Fibroblast of villous mesenchyme (primary cell): ENCODE measurements at places on chromosomes 1 and 21.

DNA sequence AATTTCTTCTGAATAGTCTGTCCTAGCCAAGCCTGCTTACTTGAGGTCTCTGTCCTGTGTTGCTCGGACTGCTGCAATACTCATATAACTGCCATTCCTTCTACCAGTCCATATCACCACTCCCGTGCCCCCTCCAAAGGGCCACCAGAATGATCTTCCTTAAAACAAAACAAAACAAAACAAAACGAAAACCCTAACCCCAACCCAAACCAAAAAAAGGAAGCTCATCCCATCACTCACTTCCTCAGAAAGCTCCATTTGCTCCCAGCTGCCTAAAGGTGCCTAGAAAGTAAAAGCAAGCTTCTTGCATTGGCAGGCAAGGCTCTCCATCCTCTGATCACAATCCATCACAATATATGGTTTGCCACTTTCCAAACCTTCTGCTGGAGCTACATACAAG lies 20.3 kb downstream of the USP24 start:
- DNase-seq: no peak

GRCh38 chr1:239011382-239011781 lies 375.0 kb upstream of the CHRM3 start:
- no peak for DNase-seq

GRCh38 chr1:14571810-14572767 lies 26.4 kb upstream of the KAZN start:
- no peak for DNase-seq

DNA sequence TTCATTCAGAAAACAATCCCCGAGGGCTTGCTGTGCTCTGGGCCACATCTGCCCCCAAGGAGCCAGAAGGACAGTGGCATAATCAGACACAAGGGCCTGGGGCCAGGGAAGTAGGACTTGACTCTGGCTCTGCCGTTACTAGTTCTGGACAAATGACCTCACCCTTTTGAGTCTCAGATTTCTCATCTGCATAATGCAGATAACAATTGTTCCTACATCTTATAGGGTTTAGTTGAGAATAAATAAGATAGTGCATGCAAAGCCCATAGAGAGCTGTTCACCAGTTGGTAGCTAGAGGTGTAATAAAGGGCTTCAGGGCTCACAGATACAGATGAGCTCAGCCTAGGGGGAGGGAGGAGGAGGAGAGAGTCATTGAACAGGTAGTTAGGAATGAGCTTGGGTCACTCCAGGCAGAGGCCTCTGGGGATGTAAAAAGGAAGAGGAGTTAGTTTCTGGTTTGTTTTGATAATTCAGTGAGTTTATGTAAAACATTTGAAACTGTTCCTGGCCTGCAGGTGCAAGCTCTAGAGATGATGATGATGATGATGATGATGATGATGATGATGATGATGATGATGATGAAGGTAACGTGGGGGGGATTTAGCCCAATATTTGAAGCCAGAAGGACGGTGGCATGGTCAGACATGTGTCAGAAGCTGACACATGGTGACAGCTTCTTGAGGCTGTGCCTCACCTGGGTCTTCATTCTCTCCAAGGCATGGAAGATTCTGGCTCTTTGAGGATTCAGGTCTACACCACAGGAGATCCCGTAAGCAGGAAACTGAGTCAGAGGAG lies 858 bp downstream of the LACTBL1 start:
- DNase-seq: peak; percentile 20

DNA sequence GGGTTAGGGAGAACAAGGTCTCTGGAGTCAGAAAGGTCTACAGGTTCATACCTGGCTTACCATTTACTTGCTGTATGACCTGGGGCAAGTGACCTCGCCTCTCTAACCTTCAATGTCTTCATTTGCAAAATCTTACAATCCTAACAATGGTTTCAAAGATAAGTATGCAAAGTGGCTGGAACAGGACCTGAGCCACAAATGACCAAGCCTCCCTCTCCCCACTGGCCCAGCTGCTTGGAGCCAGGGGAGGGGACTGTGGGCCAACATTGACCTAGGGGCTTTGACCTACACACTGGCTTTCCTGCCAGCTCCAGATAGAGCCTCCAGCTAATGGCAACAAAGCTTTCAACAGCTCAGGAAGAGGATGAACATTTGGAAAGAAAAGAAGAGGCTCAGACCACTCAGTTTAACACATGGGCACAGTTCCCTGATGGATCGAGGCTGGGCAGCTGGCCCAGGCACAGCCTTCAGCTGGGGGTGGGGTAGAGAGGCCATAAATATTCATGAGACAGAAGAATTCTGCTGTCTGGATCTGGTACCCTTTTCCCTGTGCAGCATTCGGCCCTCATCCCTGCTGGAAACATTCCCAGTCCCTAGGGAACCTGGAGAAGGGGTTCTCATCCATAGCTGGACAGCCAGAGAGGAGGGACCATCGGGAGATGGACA lies 12.9 kb downstream of the PTAFR start:
- peak; percentile 18 for DNase-seq

GRCh38 chr1:205716371-205717132 lies 33.4 kb downstream of the NUCKS1 start:
- DNase-seq: no peak

GRCh38 chr1:180278194-180278515 lies 48.1 kb downstream of the LHX4 start:
- DNase-seq: no peak

- peak; percentile 90 for DNase-seq
Measured at GRCh38 chr1:16367968-16368890, 1.2 kb downstream of the SZRD1 start.

GRCh38 chr1:3092530-3092929 lies 23.5 kb downstream of the PRDM16 start:
- no peak for DNase-seq

DNA sequence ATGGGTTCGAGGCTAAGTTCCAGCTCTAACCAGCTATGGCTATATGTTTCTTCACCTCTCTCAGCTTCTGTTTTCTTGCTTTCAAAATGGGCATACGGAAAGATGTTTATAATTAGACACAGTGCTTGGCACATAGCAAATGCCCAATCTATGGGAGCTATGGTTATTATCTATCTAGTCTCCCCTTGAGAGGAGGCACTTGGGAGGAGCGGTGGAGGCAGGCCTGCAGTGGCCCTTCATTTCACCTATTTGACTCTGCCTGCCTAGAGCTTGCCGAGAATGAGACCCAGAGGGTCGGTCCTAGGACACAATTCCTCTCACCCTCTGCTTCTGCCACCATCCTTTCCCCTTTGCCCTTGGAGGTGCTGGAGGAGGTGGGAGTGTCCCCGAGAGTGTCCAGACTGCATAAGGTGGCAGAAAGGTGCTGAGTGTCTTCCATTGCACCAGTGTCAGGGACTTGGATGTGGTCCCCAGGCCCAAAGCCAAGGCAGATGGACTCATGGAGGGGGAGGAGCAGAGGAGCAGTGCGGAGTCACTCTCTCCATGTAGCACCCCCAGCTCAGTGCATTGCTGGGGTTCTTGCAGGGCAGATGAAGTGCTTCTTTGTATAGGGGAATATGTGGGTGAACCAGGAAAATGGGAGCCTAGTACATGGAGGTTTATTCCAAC lies 9.0 kb downstream of the LGR6 start:
- DNase-seq: no peak

- DNase-seq: no peak
Measured at GRCh38 chr1:245155272-245156040, 671 bp downstream of the KIF26B start.

- DNase-seq: peak; percentile 89
Measured at GRCh38 chr21:34846601-34847112, 177.9 kb downstream of the CLIC6 start.

DNA sequence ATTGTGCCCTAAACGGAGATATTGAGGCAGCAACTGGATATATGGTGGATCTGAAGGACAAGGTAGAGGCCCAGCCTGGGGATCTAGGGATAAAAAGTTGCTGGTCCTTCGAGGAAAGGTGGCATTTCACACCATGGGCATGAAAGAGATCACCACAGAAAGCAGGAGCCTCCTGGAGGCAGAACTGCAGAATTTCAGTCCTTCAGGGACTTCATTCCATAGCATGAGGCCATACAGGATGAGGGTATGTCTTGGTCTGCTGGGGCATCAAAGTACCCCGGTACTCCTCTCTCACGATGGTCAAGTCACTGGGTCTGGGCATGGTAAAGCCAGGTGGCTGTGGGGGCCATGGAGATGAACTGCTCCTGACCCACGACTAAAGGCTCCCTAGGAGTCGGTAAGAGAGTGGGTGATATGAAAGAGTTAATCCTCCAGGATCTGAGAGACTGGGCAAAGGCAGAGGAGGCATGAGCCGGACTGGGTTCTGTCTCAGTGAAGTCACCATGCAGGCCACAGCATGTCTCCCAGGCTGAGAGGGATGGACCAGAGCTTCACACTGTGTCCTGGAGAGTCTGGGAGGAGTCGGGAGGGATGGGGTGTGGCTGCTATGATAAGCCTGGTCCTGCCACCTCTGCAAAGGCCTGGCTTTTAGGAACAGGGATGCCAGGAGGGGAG lies 5.8 kb upstream of the SPRR5 start:
- no peak for DNase-seq

- DNase-seq: no peak
Measured at GRCh38 chr1:236269439-236269838, 12.3 kb downstream of the ERO1B start.

DNA sequence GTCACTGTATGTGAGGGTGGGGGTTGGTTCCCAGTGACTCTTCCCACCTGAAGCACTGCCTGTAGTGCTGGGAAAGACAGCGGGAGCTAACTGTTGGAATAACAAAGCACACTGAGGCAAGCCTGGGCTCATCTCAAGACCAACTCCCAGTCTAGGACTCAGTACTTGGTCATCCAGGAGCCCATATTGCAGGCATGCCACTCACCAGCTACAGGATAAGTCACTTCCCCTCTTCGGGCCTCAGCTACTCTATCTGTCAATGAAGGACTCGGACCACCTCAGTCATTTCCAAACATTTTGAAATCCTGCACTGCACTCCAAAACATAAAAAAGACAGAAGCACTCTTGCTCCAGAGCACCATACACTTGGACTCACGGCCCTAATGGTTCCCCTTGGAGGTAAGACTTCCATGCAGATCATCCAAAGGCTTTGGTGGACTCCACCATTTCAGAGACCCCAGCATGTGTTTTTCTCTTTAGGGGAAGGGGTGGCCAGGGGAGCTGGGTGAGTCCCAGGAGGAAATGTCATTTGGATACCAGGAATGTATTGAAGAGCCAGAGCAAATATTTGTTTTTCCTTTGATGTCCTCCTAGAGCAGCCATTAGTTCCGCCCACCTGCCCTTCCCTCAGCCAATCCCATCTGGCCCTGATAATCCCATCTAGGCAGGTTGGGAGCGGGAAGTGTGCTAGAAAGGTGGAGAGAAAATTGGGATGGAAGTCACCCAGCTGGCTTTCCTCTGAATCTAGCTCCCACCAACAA lies 3.1 kb downstream of the NUAK2 start:
- no peak for DNase-seq

DNA sequence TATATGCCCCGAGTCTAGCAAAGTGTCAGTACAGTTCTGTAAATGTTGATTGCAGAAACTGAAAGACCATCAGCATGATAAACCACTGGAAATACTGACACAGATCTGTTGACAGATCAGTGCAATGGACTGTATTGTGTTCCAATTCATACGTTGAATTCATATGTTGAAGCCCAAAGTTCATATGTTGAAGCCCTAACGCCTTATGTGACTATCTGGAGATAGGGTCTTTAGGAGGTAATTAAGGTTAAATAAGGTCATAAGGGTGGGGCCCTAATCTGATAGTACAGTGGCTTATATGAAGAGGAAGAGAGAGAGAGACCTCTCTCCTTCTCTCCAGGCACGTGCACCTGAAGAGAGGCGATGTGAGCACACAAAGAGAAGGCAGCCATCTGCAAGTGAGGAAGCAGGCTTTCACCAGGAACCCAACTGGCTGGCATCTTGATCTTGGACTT lies 144.7 kb downstream of the MRPL39 start:
- DNase-seq: no peak

DNA sequence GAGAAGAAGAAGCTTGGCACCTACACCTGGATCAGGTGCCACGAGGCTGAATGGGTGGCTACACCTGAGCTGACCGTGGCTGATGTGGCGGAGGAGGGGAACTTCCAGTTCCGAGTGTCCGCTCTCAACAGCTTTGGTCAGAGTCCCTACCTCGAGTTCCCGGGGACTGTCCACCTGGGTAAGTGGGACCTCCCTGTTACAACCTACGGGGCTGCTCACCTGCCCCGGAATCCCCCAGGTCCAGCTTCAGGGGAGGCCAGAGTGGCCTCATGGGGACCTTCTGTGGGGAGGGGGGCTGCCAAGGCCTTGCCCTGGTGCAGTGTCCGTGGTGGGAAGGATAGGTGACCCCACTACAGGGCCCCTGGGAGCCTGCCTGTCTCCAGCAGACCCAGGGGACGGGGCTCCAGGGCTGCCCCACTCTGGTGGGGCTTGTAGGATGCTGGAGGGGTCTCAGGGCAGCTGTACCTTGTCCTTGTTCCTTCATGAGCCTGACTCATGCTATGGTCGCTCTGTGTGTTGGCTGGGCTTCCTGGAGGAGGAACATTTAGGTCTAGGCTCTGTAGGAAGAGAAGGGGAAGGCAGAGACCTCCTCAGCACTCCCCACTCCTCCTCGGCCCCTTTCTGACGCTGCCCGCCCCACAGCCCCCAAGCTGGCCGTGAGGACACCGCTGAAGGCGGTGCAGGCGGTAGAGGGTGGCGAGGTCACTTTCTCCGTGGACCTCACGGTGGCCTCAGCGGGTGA lies 7.2 kb downstream of the OBSCN start:
- no peak for DNase-seq

GRCh38 chr1:225818229-225818628 lies 8.3 kb downstream of the EPHX1 start:
- DNase-seq: no peak

GRCh38 chr21:32824950-32825349 lies 53.4 kb upstream of the PAXBP1 start:
- no peak for DNase-seq

- no peak for DNase-seq
Measured at GRCh38 chr1:31423418-31423947, 10.5 kb downstream of the SERINC2 start.

GRCh38 chr1:243528459-243529121 lies 272.7 kb downstream of the SDCCAG8 start:
- DNase-seq: no peak

DNA sequence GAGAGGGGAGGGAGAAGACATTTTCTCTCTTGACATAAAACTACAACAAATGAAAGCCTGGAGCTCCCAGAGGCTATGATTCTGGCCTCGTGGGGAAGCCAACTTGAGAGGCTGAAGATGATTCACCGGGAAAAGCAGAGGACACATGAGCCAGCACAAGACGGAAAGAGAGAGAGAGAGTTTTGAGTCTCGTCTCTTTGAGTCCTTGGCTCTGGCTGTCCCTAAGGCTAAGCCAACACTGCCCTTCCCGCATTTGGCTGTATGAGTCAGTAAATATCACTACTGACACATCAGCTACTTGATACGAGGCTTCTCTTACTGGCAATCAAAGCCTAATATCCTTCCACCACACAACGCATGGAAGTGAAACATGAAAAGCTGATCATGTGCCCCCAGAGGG lies 95.5 kb downstream of the GRIK3 start:
- no peak for DNase-seq

GRCh38 chr1:185938396-185938795 lies 204.2 kb downstream of the HMCN1 start:
- no peak for DNase-seq
